ENCODE measurements at places on chromosomes 2 and 18.

DNA sequence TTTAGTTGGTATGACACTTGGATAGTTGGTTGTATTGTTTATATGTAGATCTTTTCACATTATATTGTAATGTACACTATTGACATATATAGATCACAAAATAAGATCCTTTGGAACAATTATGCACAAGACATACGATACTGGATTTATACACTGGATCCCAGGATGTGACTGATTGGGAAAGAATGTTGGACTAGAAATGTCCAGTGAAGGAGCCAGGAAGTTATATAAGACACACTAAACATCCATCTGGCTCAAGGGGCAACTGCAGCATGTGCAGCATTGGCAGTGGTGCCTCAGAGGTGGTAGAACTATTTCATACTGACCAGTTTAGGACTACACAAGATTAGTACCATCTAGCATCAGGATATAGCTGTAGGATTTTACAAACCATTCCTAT lies 104.9 kb downstream of the TRABD2A start:
- no peak for DNase-seq

DNA sequence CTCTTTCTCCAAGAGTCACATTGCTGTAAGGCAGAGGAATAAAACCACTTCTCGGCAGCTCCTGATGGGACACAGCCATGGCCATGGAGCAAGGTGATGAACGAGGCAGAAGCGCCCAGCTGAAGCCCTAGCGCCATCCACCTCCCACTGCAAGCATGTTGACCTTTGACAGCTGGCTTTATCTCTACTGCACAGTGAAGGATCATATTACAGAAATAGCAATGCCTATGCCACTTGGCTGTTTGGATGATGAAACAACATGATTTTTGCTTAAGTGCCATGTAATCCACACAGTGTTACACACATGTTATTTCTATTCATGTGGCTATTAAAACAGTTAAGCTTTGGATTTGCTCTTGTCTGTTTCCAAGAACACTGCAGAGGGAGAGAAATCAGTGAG lies 167.7 kb downstream of the VAPA start:
- DNase-seq, result no peak

GRCh38 chr2:111251711-111252110 lies 131.0 kb downstream of the BCL2L11 start:
- no peak for DNase-seq

GRCh38 chr2:1371082-1371481 lies 42.2 kb upstream of the TPO start:
- DNase-seq, result no peak

- no peak for DNase-seq
These were observed 81.3 kb upstream of the PELI1 start for GRCh38 chr2:64225491-64225890.

- no peak for DNase-seq
These were observed 58.7 kb downstream of the STPG4 start for GRCh38 chr2:47096451-47096850.

DNA sequence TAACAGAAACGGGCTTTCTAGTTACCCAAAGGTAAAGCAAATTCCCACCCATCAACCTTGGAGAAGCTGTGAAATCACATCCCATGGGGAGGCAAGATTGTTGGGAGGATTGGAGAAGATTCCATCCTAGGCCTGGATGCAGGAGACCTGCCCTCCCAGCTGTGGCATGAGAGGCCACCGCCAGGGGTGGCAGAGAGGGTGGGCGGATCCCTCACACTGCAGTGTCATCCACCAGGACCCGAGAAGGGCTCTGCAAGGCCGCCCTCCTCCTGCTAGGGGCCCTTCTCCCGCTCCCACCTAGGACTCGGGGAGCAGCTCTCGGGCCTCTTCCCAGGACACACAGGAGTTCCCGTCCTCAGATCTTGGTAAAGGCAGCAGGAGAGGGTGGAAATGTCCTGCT lies 15.5 kb upstream of the ATG16L1 start:
- no peak for DNase-seq

DNA sequence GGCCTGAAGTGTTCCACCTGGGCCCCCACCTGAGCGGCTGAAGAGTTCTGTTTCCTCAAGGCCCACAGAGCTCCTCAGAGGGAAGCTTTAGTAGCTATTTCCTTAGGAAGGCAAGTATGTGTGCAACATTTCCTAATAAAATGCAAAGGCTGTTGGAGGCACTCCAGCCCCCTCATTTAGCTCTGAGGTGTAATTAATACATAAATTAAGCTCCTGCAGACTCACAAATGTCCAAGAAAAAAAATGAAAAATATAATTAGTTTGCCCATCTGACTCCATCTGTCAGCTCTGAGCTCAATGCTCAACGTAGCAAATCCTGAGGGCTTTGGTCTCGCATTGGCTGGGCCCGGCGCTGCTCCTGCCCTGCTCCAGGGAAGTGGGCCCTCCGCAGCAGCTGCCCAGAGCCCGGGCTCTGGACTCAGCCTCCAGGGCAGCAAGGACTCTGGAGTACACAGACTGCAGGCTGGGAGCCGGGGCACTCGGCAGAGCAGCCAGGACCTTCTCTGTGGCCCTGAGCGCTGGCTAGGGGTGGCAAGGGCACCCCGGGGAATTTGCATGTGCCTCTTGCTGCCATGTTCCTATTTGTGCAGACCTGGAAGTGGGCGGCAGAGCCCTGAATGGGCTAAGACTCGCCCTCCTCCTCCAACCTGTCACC lies 23.4 kb upstream of the C1QL2 start:
- DNase-seq, result no peak

- no peak for DNase-seq
These were observed 5.7 kb downstream of the ANTXR1 start for GRCh38 chr2:69018678-69019095.

DNA sequence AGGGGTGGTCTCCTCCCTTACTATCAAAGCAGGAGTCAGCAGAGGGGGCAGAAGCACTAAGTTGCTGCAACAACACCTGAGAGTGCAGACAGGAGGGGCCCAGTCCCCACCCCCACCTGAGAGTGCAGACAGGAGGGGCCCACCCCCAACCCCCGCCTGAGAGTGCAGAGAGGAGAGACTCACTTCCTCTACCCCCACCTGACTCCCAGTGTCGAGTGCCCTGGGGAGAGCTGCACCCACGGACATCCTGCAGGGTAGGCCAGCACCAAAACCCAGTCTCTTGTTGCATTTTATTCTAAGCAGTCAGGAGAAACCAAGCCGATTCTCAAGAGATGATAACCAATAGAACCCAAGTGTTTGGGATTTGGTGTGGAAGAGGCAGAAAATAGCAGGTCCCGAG lies 78.4 kb downstream of the NAPG start:
- DNase-seq, result no peak

- DNase-seq, result no peak
These were observed 50.3 kb downstream of the HK2 start for GRCh38 chr2:74884118-74884762.

DNA sequence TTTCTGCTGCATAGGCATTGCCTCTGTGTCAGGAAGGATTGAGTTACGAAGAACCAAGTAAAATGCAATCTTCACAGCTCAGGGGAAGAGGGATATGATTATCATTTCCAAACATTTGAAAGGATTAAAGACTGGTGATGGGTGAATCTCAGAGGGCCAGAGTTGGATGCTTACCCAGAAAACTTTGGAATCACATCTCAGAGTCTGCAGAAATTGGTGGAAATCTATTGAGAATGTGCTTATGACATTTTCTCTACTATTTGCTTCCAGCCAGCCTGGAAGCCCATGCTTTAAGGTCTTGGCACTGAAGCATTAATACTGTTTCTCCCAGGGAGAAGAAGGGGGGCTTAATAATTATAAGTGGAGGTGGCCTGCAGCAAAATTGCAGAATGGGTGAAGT lies 1301.4 kb upstream of the PIK3C3 start:
- DNase-seq, result no peak

- DNase-seq, result no peak
These were observed 17.7 kb upstream of the HNRNPLL start for GRCh38 chr2:38620282-38620977.

DNA sequence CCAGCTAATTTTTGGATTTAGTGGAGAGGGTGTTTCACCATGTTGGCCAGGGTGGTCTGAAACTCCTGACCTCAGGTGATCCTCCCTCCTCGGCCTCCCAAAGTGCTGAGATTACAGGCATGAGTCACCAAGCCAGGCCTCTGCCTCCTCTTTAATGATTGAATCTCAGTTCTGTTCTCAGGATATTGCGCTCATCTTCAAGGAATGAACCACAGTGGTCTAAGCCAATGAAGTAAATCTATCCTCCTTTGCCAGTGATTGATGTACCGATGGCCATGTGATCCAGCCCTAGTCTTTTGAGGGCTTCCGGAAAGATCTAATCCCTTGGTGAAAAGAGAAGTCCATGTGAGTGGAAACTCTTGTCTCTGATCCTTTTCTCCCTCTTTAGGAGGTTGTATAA lies 48.6 kb downstream of the POLE4 start:
- DNase-seq, result no peak

DNA sequence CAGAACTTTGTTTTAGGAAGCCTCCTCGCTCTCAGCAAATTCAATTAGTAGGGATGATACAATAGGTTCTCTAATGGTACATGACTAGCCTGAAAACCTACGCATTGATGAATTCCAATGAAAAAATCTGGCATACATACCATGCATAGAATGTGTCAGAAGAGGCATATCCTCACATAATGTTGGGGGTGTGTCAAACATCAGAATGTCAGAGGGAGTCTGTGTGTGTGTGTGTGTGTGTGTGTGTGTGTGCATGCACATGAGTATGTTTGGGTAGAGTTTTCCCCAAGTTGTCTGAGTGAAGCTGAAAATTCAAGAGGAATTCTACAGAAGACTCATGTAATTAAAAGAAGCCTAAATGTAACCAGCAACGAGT lies 78.5 kb downstream of the FIGN start:
- no peak for DNase-seq

- no peak for DNase-seq
These were observed 16.2 kb upstream of the GPC1 start for GRCh38 chr2:240419271-240419670.

- DNase-seq, result peak; percentile 4
These were observed 1.6 kb downstream of the KANSL1L start for GRCh38 chr2:210169516-210170195.

DNA sequence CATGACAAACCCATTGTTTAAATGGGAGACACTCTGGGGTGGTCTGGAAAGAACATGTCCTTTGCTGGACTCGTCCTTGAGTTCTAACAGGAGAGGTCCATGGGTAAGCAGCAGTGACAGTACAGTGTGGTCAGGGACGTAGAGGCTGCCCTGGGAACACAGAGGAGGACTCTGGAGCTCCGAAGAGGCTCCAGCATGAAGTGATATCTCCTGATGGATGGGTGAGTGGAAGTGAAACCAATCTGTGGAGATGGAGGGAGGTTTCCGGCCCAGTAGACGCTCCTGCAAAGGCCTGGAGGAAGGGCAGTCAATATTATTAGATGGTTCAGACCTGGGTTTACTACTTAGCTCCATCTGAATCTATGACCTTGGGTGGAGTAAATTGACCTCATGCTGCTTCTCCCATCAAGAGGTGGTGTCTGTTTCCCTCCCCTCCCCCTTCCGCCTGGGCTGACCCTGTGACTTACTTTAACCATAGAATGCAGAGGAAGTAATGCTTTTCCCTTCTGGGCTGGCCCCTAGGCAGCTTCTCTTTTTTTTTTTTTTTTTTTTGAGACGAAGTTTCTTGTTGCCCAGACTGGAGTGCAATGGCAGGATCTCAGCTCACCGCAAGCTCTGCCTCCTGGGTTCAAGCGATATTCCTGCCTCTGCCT lies 2.3 kb upstream of the TFCP2L1 start:
- peak; percentile 43 for DNase-seq

- no peak for DNase-seq
These were observed 424.0 kb upstream of the CRIM1 start for GRCh38 chr2:35931626-35932025.

- DNase-seq, result peak; percentile 48
These were observed 20.0 kb upstream of the RESP18 start for GRCh38 chr2:219352448-219353023.

DNA sequence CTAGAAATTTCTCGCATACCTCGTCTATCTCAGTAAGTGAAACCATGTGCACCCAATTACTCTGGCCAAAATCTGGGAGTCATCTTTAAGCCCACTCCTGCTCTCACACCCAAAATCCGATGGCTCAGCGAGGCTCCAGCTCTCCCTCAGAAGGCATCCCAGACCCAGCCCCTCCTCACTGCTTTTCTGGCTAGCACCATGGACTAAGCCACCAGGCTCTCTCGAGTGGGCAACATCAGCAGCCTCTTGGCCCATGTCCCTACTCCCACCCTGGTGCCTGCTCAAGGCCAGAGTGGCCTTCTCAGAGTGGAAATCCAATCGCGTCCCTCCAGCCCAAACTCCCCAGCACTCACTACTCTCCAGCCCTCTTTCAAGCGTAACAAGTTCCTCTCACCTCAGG lies 27.2 kb downstream of the TNS1 start:
- no peak for DNase-seq

DNA sequence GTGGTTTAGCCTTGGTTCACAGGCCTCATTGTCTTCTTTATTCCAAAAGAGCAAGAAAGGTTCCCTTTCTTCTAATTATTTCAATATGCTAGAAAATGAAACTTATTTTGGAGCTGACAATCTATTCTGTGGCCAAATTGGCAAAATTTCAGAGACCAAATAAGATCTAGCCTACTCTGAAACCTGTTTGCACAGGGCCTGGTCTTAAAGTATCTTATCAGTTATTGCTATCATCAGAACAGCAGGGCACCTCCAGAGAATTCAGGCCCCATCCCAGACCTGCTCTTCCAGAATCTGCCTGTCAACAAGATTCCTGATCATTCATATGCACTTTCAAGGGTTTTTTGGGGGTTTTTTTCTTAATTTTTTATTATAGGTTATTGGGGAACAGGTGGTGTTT lies 198.7 kb downstream of the ANAPC1 start:
- no peak for DNase-seq
